CD4-positive, CD25-positive, alpha-beta regulatory T cell (primary cell): ENCODE measurements at places on chromosomes 7 and 10.

- no peak for DNase-seq
These were observed 2.5 kb downstream of the TES start for GRCh38 chr7:116212869-116213268.

- DNase-seq: no peak
These were observed 60.1 kb downstream of the ZNF783 start for GRCh38 chr7:149321978-149322541.

- DNase-seq: no peak
These were observed 74.6 kb downstream of the WDFY4 start for GRCh38 chr10:48759113-48759901.

DNA sequence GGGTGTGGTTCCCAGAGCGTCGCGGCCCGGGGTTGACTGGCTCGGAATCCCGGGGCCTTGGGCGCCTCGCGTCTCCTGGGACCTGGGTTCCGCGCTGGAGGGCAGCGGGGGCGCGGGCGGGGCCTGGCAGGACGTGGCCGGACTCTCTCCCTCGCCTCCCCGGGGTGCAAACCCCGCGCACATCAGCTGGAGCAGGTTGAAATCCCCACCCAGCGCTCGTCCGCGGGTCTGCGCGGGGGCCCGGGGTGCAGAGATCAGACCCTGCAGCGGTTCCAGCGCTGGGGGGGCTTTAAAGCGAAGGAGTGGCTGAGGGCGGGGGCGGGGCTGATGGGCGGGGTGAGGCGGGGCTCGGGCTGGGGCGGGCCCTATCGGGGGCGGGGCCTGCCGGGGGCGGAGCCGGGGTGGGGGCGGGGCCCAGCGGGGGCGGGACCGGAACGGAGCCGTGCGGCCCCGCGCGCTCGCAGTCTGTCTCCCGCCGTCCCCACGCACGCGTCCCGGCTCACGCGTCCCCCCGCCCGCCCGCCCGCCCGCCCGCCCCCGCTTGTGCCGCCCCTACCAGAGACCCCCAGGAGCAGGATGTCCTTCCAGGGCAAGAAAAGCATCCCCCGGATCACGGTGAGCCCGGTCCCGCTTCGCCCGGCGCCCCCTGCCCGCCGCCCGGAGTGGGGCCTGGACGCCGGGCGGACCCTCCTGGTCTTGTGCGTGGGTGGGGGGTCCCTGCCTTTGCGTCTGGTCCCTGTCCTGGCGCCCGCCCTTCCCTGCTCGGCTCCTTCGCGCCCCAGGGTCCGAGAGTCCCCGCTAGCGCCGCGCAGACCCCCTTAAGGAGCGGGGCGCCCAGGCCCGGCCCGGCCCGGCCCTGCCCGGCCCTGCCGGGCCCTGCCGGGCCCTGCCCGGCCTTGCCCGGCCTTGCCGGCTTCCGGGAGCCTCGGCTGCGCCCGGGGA lies at the start of gene DPYSL4:
Gene DPYSL4, plus strand, starts transcription at position 461 of the 942 bp plus-strand sequence. Its CDS starts 116 bp downstream, at position 577.
- DNase-seq: no peak

- DNase-seq: no peak
These were observed 24.0 kb downstream of the HABP2 start for GRCh38 chr10:113576852-113577251.

DNA sequence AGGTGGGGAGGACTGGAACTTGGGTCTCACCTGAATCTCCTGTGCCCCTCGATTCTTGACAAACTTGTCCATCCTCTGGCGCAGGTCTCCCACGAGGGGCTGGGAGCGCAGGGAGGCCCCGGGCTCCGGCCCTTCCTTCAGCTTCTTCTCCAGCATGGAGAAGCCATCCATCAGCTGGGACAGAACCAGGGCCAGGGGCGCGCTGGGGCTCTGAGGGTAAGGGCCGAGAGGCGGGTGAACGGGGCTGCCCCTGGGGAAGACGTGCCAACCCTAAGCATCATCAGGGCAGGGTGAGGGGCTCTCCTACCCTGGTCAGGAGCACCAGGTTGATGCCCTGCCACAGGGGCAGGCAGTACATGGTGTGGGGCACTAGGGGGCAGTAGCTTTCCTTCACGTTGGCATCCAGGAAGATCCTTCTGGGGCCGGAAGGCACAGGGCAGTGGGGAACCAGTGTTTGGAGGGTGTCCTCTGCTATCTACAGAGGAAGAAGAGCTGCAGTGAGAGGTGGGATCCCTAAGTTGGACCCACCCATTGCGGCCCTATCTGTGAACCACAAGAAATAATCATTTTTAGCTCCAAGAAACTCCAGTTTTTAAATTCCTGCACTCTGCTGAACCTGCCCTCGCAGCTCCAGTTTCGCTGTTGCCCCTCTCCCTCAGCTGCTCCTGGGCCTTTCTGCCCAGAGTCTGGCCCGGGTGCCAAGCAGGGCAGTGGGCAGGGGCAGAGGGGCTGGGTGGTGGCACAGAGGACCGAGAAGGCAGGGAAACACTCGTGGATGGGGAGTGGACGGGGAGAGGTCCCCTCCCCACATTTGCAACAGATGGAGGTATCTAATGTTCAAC lies 10.8 kb upstream of the PYROXD2 start:
- DNase-seq: no peak

GRCh38 chr10:61869774-61870525 lies 31.5 kb upstream of the ARID5B start:
- DNase-seq: no peak

- DNase-seq: no peak
These were observed 73.1 kb downstream of the EMX2 start for GRCh38 chr10:117615649-117616048.

DNA sequence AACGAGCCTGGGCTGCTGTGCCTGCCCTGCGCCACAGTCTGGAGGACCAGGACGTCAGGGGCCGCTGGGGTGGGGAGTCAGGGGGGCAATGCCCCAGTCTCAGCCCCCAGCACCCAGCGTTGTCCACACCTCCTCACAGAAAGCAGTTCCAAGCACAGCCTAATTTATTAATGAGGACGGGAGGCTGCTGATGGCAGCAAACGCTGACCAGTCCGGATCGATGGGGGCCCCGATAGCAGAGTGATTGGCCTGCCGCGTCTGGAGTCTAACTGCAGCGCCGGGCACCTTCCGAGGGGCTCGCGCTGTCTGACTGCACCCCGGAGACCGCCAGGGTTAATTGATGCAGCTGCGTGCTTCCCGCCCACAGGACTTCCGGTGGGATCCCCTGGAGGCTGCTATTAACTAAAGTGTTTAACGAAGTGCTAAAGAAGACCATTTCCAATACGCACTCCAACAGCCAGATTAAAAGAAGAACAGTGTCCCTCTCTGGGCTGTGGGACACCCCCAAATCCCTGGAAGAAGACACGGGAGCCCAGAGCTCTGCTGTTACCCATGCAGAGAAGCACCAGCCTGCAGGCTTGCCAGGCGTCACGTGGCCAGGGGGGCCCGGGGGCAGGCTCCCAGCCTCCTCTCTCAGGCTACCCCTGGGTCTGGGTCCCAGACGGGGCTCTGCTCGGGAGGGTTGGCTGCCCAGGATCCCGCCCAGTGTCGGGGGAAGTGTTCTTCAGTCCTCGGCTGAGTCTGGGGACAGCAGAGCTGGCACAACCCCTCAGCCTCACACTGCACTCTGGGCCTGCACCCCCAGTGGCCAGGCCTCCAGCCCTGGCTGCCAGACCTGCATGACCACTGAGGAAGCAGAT lies 63.8 kb downstream of the MICALL2 start:
- no peak for DNase-seq

DNA sequence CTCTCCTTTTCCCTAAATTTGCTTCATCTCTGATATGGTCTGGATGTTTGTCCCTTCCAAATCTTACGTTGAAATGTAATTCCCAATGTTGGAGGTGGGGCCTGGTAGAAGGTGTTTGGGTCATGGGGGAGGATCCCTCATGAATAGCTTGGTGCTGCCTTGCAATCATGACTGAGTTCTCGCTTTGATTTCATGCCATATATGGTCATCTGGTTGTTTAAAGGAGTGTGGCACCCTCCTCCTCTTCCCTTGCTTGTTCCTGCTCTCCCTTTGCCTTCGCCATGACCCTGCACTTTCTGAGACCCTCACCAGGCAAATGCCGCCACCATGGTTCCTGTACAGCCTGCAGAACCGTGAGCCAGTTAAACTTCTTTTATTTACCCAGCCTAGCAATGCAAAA lies 14.5 kb downstream of the NOBOX start:
- no peak for DNase-seq

- no peak for DNase-seq
These were observed 494.6 kb upstream of the KLF6 start for GRCh38 chr10:4279655-4280054.

GRCh38 chr10:25933653-25934608 lies at the start of gene MYO3A:
Gene MYO3A, plus strand, starts transcription at chr10:25934229. Its CDS starts 17,882 bp downstream, at chr10:25952111.
- no peak for DNase-seq

- no peak for DNase-seq
These were observed 123.6 kb downstream of the CLEC2L start for GRCh38 chr7:139647085-139647484.

GRCh38 chr10:11037991-11038390 lies 20.3 kb downstream of the CELF2 start:
- DNase-seq: no peak

GRCh38 chr7:20019757-20020432 lies 197.3 kb downstream of the MACC1 start:
- no peak for DNase-seq

DNA sequence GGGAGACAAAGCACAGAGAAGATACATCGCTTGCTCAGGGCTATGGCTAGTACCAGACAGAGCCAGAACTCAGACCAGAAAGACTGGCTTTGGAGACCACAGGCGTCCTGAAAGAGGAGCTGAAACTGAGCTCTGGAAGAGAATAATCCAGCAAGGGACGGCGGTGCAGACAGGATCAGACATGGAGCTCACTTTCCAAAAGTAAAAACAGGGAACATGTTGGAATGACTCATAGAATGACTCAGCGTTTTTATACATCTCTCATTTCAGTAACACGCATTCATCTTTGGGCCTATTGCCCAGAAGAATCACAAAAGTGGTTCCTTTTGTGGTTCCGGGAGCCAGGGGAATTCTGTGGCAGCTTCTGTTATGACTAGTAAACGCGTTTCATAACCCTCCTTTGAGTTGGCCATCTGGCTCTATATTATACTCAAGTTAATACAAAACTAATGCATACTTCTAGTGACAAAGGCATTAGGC lies 37.2 kb downstream of the PLEKHS1 start:
- no peak for DNase-seq

DNA sequence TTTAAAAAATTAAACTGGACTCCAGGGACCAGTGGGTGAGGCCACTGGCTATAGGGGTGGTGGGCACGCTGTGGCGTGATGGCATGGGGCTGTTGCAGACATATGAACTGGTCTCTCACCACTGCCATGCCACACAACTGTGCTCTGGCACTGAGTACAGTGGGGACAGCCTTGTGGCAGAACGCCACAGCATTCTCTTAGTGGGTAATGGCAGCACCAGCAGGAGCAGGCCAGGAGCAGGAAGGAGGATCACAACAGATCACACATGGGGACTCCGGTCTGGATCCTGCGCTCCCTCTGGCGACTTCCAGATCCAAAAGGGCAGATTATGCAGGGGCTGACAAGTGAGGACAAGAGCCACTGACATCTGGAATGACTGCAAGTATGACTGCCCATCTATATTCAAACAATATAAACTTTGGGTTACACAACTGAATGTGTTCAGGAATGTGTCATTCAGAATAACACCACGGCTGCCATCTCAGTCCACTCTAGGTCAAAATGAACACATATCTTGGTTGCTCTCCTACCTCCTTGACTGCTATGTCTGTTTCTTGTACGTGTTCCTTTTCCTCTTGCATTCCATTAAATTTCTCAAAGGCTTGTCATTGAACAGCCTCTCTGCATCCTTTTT lies 176.0 kb downstream of the KMT2E start:
- DNase-seq: no peak

GRCh38 chr7:18013936-18014335 lies 13.7 kb downstream of the PRPS1L1 start:
- no peak for DNase-seq

DNA sequence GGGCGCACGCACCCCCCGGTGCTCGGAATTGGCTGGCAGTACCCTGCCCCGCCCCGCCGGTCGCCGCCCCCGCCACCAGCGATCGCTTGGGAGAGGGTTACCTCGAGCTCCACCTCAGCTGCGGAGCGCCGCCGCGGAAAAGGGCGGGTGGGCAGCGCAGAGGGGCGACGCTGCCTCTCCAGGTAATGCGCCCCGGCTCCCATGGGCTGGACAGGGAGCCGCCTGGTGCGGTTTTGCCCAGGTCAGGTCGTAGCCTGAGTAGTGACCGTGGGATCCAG lies 1.3 kb downstream of the PFKFB3 start:
- DNase-seq: peak; percentile 49

DNA sequence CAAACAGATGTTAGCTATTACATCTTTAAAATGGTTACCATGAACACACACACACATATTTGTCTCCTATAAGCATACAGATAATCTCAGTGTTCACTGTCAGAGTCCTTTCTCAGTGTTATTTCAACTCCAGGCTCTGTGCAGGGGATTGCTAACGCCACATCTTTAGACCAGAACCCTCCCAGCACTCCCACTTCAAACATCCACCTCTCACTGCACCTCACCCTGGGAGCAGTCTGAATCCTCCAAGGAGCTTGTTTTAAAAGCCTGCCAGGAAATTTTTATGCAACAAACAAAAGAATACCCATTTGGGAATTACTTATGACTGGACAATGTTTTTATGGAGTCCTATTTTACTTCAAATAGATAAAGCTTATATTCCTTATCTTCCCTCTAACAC lies 107.4 kb downstream of the PARD3 start:
- no peak for DNase-seq

DNA sequence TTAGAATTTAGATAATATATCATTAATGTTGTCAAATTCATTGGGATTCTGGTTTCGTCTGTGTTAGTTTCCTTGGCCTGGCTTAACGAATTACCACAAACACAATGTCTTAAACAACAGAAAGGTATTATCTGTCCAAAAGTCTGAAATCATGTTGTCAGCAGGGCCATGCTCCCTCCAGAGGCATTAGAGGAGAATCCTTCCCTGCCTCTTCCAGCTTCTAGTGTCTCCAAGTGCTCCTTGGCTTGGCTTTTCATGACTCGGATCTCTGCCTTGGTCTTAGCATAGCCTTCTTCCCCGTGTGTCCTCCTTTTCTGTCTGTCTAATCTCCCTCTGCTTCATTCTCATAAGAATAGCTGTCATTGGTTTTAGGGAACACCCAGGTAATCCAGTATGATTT lies 482.5 kb downstream of the SEMA3D start:
- DNase-seq: no peak

- no peak for DNase-seq
These were observed 610.4 kb downstream of the IPMK start for GRCh38 chr10:57657164-57657765.

DNA sequence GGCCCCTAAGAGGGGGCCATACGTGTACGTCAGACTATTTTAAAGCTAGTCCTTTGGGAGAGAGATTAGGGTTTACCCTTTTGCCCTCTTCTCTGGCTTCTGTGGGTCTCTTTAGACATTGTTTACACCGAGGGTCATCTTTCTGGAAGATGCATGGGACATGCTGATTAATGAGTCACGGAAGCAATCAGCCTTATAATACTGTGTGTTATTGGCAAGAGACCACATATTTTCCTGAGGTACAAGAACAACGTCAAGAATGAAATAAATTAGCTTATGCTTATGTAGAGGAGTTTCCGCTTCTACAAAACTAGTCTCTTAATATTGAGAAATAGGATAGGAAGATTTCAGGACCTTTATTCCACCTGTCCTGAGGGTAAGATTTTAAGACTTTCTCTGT lies 327.7 kb downstream of the BBS9 start:
- DNase-seq: no peak

GRCh38 chr7:142250705-142251104 lies 7.2 kb downstream of the PRSS58 start:
- no peak for DNase-seq
